ENCODE measurements at places on chromosomes 7 and 10.

GRCh38 chr7:105886776-105887175, 10.4 kb upstream of the ATXN7L1 start:
- DNase-seq: no peak

DNA sequence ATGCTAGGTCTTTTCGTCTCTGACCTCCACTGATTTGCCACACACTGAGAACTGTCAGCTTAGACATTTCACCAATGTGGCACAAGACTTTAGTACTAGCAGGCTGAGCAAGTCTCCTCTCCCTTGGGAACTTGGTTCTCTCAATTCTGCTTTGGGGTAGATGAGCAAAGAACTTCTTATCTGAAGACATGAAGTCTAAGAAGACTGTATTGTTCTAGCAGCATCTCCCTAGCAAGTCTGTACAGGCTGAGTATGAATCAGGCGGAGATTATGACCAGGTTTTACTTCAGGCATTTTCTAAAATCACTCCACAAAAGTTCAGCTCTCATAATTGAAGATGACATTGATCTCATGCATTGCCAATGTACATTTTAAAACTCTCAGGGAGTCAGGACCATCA, 23.8 kb upstream of the STN1 start:
- no peak for DNase-seq

DNA sequence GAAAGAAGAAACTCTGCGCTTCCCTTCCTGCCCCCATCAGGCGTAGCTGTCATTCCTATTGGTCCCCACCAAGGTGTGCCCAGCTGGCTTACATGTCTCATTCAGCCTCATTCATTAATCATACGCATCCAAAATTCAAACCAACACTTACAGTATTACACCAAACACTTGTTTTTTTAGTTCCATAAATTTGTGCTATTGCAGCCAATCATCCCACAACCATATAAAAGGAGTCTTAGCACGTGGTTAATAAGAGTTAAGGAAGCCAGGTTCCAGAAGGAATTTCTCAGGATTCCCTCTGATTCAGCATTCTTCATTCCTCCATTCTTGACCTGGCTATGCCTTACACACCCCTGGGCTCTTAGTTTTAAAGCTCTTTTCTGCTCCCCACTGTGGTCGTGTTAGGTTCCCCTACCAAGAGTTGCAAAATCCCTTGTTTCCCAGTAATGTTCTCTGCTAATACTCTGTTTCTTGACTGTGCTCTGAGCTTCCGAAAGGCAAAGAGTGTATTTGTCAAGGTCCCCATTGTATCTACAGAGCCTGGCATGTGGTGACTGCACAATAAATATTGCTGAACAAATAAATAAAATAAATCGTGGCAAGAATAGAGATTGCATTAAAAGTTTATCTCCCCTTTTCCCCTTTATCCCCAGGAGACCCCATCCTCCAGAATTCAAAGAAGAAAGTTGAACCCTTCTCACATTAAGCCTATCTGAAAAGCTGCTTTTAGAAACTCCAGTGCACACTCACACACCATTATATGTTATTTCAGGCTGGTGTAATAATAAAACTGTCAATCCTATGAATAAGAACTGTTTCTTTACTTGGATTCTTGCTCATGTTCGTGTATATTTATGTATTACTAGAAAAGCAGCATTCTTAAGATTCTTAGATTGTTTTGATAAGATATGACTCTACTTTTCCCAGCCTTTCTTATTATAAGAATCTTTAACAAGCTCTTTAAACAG, 514.4 kb downstream of the INHBA start:
- no peak for DNase-seq

- DNase-seq: no peak
Measured at GRCh38 chr10:51433949-51434475, 265.4 kb downstream of the CSTF2T start.

GRCh38 chr7:69696054-69696591, 97.8 kb downstream of the AUTS2 start:
- DNase-seq: no peak

DNA sequence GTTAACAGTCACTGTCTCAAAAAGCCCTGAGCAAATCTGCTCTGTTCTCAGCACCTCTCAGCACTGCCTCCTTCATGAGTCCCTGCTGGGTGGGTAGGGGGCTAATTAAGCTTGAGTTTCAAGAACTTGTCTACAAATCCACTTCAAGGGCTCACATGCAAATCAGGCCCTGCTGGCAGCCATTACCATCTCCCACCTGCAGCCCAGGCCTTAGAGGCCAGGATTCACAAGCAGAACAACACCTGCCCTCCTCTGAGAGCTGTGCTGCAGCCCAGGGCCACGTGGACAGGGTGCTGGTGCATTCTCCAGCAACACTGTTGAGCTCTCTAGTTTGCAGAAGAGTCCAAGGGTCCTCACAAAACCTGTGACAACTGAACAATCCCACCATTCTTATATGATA, 119.2 kb downstream of the DPP6 start:
- DNase-seq: no peak

DNA sequence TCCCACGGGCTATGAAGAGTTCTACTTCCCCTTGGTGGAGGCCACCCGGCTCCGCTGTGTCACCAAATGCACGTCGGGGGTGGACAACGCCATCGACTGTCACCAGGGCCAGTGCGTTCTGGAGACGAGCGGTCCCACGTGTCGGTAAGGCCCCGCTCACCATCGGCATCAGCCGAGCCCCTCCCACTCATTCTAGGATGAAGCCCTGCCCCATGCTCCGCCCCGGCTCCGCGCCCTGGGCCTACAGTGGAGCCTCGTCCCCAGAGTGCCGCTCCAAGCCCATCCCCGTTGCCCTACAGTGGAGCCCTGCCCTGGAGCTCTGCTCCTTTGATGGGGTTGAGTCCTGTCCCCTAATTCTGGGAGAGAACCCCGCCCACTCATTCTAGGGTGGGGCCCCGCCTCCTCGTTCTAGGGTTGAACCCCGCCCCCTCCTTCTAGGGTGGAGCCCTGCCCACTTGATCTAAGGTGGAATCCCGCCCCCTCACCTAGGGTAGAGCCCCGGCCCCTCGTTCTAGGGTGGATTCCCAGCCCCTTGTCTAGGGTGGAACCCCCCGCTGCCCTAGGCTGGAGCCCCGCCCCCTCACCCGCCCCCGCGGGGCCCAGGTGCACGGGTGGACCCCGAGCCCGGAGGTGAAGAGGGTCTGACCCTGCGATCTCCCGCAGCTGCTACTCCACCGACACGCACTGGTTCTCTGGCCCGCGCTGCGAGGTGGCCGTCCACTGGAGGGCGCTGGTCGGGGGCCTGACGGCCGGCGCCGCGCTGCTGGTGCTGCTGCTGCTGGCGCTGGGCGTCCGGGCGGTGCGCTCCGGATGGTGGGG, 3.4 kb upstream of the MUC12 start:
- DNase-seq: peak; percentile 99

GRCh38 chr7:85075864-85076263, 111.0 kb downstream of the SEMA3D start:
- no peak for DNase-seq

DNA sequence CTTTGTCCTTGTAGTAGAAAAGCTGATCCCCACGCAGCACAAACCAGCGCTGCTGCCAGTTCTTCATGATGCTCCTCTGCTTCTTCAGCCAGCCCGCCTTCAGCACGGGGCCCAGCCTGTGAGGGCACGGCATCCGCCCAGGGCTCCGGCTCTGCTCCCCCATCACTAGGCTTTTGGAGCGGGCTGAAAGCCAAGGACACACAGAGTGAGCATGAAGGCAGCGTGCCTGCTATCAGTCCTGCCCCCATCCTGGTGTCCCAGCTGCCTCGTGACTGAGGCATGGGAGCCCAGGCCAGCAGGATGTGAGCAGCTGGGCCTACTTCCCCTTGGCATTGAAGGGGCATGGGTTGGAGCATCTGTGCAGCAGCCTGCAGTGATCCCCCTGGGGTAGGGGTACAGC, 21.9 kb downstream of the ARHGAP22 start:
- no peak for DNase-seq

GRCh38 chr10:91642831-91643692, 10.2 kb upstream of the PPP1R3C start:
- no peak for DNase-seq

DNA sequence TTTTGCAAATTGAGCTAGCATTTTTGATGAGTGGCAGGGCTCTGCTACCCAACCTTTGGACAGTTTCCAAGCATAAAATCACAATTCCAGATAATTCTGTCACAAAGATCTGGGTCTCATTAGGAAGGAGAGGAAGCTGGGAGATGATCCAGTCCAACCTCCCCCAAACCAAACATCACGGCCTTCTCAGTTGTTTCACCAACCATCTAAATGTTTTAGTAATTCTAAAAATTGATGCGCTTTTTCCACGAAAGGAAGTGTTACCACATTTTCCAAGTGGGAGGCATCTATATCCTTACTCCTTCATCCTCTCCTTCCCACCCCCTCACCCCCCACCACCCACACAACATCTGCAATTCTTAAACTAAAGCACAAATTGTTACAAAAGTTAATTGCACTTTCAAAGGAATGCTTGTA, 108.3 kb downstream of the EGFR start:
- DNase-seq: no peak

DNA sequence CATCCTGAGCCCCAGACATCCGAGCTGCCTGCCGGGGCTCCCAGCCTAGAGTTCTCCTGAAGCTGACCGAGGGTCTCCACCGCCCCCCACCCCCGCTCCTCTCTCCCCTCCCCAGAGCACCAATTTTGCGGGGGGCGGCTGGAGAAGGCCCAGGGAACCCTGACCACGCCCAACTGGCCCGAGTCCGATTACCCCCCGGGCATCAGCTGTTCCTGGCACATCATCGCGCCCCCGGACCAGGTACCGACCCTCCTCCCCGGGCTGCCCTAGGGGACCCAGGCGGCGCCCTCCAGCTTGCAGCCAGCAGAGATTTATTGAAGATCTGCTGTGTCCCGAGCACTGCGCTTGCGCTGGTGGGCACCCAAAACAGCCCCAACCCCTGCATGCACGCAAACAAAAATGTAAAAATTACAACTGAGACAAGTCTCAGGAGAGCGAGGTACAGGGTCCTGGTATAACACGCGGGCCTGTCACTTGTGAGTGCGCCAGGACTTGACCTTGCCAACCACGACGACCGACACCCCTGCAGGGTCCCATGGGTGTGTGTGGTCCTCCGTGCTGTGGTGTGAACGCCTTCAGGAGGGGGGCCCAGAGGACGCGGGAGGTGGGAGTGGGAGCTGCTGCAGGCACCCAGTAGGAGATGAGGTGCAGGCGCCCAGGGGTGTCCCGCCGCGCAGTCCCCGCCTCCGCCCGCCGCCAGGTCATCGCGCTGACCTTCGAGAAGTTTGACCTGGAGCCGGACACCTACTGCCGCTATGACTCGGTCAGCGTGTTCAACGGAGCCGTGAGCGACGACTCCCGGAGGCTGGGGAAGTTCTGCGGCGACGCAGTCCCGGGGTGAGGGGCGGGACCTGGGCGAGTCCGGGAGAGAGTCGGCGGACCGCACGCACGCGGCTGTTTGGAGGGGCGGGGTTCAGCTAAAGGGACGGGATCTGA, 3.1 kb downstream of the PCOLCE start:
- no peak for DNase-seq

DNA sequence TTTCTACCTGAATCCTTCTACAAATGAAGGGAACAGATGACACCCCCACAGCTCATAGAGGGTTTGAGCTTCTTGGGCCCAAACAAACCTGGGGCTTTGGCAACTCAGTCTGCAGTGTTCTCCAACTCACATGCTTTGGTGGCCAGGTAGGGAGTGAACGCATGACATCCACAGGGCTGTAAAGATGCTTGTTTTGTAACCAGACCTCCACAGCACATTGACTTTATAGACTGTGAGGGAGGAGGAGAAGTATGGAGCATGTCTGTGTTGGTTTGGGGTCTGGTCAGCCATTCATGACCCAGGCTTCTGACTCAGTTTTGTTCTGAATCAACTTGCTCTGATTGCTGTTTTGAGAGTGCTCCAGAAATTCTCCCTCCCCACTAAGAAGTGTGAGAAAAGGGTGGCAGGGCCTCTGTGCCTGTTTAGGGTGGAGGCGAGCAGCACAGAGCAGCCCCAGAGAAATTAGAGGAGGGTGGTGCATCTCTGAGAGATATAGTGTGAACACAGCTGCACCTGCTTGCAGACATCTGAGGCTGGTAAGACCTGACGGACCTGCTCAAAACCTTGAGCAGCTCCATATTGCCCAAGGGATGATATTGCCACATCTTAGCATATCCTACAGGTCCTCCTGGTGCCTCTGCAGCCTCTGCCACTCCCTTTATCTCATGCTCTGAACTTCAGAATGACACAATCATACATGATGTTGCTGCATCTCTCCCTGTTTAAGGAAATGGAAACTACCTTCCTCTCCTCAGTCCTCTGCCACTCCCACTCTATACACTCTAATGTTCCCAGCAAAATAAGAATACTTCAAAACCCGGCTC, 287.7 kb downstream of the ABCA13 start:
- DNase-seq: no peak

GRCh38 chr10:104650072-104650471, 9.0 kb downstream of the SORCS3 start:
- no peak for DNase-seq

DNA sequence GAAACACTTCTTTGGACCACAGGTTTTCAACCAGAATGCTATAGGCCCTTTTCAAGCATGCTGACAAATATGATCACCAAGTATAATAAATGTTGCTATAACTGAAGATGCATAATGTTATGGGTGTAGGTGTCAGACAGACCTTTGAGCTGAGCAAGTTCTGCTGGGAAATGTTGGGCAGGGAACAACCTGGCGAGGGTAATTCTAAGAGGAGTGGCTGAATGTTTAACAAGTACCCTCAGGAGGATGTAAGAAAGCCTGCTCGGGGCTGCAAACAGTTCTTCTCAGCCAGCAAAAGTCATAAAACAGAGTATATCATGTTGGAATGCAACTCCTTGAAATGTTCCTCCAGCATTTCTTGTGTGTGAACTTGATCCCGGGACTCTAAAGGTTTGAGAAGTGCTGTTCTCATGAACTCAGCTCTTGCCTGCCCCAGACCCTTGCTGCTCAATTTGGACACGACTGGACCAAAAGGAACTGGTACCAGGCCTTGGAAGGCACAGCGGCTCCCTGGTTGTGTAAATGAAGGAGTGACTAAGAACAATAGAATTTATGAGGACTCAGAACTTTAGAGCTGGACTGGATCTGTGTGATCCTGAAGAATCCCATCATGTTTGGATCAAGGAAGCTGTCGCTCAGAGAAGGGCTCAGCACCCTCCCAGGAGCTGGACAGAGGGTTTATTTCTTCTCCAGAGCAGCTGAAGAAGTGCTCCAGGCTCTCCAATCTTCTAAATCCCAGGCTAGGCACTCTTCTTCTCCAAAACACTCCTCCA, 143.2 kb upstream of the ANK3 start:
- no peak for DNase-seq

GRCh38 chr10:30870896-30871295, 160.8 kb downstream of the ZNF438 start:
- DNase-seq: no peak

DNA sequence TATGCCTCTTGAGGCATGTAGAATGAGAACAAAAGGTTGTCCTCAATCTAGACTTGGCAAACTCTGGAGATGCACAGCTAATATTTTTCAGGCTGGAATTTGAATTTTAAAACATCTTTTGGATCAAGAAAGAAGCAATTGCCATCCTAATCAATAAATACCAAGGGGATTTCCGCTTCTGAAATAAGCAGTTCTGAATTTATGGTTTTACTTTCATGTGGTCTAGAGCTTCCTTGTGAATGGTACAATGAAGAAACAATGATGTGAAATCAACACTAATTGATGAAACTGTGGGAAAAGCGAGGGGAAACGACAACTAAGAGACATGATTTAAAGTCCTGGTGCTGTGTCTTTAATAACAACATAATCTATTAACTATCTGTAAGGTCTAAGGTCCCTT, 1202.7 kb downstream of the SORCS3 start:
- no peak for DNase-seq

- DNase-seq: no peak
Measured at GRCh38 chr10:29956335-29956924, 103.0 kb downstream of the JCAD start.
